ENCODE measurements at places on chromosomes 2 and 18.

DNA sequence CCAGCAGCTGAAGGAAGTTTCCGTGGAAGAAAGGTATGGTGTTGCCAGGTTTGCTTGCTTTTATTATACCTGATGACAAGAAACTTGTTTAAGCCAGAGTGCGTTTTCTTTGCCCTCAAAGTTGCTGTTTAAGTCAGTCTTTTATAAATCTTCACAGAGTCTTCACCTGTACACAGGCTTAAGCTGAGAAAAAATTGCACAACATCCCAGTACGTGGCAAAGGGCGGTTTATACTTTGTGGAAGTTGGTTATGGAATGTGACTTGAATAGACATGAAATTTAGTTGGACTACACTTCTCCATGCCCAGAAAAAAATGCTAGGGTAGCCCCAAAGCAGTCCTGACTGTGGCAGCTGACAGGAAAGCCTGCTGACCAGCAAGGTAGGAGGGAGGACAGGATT is 121.5 kb downstream of the RTN4 start:
- no peak for DNase-seq

DNA sequence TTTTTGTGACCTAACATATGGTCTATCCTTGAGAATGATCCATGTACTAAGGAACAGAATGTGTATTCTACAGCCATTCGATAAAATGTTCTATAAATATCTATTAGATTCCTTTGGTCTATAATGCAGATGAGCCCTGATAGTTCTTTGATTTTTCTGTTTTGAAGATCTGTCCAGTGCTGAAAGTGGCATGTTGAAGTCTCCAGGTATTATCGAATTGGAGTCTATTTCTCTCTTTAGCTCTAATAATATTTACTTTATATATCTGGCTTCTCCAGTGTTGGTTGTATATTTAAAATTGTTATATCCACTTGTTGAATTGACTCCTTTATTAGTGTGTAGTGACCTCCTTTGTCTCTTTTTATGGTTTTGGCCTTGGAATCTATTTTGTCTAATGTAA is 377.9 kb downstream of the ARL6IP6 start:
- DNase-seq = no peak

GRCh38 chr2:237437566-237437965 is 23.6 kb upstream of the COL6A3 start:
- no peak for DNase-seq

DNA sequence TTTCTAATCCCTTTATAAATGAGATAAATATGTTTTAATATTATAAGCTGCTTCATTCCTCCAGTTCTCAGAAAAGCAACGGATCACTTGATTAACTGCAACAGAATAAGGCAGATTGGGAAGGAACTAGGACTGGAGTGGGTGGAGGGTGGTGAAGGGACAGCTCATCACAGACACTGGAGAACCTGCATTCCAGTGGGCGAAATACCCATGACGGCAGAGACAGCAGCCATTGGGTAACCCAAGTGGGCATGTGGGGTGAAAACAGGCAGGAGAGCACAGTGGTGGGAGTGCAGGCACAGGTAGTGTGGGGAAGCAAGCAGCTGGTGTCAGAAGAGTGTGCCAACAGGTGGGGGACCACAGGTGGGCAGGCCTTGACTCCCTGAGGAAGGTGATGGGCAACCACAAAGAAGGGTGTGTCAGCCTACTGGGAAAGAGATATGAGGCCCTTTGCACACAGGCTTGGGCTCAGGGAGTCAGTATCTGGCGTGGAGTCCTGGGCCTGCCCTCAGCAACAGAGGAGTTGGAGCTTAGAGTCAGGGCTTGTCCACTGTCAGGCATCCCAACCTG is 27.2 kb downstream of the DPYSL5 start:
- DNase-seq = no peak

DNA sequence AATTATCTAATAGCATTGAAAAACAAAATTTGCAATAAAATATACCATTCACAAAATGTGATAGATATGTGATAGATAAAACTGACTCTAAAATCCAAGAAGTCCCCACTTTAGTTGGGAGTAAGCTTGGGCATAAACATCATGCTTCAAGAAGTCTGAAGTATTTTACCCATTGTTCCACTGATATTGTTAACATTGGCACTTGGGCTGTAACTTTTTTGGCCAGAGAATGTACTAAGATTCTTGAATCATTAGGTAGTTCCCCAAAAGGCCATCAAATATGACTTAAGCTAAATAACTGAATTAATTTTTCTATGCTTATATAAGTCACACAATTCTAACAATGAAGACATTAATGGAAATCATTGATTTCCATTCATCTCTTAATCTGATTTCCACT is 413.6 kb downstream of the CDH2 start:
- no peak for DNase-seq

- no peak for DNase-seq
These were observed 148.7 kb downstream of the LDLRAD4 start for GRCh38 chr18:13366962-13367892.

DNA sequence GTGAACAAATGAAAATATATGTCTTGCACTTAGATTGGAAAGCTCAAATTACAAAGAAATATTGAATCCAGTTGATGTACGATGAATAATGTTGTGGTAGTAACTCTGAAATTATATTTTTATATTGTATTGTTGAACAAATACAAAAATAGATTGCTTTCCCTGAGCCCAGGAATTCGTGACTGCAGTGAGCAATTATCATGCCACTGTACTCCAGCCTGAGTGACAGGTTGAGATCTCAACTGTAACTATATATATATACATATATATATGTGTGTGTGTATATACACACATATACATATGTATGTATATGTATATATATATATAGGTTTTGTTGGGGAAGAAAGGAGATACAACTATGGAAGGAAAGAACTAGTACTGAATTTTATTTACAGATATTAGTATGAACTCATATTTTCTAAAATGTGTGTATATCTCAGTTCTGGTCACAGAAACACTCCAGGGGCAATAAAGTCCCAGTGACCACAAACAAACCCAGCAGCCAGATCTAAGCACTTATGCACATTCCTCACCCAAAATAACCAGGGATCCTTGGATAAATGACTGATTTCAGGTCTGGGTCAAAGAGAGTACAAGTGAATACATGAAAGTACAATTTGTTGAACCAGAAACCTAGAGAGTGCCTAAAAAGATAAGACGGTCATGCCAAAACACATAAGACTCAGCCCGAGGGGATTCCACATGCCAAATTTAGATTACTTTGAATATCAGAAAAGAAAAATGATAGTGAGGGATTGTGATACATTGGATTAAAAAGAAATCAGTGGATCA is 146.3 kb downstream of the TMX3 start:
- no peak for DNase-seq

- no peak for DNase-seq
These were observed 3.5 kb upstream of the ADNP2 start for GRCh38 chr18:80105369-80106167.

DNA sequence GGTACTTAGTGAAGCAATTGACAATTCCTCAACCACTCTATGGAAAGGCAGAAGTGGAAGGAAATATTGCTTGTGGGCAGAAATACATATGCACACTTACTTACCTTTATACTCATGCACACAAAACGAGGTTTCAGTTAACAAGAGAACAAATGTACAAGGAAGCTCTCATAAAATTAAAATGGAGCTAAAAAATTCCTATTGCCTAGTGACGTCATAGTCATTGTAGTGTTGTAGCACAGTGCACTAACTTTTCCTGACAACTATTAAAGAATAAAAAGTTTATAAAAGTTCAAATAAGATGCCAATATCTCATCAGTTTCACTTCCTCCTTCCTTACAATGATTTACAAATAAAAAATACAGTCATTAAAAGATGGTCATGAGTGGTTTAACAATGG is 1161.9 kb upstream of the NRXN1 start:
- DNase-seq = no peak

DNA sequence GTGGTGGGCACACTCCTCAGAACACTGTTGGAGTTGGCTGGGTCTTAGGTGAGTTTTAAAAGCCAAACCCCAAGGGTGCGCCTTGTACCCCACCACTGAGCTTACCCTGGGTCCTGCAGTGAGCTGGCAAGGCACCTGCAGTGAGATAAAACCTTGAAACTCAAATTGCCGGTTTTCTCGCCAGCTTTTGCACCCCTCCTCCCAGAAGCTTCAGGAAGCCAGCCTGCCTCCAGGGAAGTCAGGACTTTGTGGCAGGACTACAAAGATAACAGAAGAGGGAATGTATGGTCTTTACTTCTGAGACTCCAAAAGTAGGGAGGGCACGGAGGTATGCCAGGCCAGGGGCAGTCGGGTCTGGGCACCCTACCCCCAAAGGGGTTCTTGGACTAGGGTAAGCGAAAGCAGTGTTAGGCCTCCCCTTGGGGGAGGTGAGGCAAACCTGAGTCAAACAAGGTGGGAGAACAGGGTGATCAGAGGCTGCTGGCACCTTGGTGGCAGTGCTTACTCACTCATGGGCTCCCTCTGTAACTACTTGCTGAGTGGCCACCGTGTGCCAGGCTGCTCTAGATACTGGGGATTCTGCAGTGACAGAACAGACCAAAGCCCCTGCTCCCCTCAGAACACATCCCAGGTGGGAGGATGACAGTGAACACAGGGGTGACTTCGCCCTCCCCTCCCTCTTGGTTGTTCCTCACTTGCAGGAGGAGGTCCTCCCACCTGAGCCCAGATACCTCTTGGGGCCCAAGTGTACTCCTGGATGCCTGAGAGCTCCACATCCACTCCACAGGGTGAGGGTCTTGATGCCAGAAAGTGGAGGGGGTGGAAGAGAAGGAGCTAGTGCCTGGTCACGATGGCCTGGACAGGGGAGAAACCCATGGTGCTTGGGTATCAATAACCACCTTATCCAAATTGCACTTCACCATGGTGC is 69.3 kb upstream of the RGPD5 start:
- no peak for DNase-seq

DNA sequence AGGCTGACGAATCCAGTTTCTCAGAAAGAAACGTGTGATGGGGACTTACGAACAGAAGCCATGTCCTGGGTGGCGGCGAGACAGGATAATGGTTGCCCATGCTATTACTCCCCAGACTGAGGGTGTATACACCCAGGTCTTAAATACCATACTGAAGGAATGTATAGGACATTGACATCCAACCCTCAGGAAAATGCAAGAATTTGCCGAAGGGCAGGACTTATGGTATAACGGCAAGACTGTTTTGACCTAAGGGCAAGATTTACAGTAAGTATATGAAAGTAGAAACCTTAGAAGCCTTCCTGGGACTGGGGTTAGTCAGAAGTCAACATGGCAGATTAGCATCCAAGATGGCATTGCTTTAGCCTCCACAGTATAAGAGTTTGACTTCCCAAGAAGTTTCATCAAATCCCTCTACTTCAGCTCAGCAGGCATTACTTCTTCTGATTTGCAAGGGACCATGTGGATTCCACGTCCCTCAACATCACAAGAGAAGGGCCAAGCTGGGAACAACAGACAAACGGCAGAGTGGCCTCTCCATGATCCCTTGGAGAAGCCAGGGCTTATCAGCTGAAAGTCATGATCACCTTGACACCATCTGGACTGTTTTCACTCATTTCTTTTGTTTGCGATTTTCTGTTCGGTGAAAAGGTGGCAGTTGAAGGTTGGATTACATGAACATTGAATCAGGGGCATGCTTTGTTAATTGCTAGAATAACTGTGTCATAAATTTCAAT is 21.1 kb downstream of the ST3GAL5 start:
- no peak for DNase-seq

- no peak for DNase-seq
These were observed 200.2 kb downstream of the RAD51AP2 start for GRCh38 chr2:17318013-17318412.

DNA sequence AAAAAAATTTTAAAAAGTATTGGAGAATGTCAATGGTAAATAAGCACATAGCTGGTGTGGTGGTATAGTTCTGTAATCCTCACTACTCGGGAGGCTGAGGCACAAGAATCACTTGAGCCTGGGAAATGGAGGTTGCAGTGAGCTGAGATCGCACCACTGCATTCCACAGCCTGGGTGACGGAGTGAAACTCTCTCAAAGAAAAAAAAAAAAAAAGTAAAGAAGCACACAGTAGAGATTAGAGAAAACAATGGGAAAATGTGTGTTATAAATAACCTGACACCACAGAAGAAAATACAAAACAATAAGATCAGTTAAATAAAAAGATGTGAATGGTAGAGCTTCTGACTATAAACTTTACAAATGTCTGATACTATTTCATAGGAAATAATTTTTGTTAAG is 163.7 kb upstream of the WDSUB1 start:
- no peak for DNase-seq

DNA sequence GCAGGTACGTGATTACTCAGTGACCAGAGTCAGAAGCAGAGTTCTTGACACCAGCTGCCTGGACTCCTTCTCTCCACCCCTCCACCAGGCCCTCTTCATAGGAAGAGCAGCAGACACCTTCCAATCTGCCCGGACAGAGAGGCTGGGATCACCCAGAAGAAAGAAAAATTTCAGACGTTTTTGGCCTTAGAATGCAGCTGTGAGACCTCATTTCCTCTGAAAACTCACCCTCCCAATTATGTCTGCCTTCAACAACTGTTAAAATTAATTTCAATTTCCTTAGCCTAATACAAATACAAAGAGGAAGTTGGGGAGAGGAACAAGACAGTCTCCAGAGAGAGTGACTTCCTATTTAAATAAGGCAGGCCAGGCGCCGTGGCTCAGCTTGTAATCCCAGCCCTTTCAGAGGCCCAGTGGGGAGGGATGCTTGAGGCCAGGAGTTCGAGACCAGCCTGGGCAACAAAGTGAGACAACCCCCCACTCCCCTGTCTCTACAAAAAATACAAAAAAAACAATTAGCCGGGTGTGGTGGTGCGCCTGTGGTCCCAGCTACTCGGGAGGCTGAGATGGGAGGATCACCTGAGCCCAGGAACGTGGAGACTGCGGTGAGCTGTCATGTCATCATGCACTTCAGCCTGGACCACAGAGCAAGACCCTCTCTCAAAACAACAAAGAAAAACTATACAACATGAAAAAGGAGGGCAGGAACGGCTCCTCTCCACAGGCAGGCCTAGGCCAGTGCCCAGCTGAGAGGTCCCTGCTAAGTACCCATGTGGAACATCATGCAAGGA is 1.6 kb downstream of the SLC66A2 start:
- DNase-seq = no peak

DNA sequence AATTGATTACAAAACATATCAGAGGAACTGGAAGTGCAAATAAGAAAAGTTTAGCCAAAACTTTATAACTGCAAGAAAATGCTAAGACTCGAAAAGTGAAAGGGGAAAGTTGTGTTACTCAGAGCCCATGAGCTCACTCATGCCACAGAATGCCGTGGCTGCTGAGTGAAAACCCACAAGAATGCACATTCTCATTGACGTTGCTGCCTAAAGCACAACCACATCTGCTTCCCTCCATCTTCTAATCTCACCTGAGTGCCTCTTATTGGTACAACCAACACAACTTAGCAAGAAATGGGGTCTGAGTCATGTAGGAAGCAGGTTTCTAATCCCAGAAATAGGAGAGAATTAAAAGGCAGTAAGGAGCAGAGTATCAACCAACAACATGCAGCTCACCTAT is 259.7 kb downstream of the LNPK start:
- no peak for DNase-seq

- no peak for DNase-seq
These were observed 58.2 kb downstream of the PPP1R1C start for GRCh38 chr2:182043861-182044260.

Data from activated T-helper 1 cell treated with anti-CD3 and anti-CD28 coated beads, Interleukin-2, amount 50 U/mL, for 16 hours (primary cell).